Colonic mucosa (tissue), 4 donors: ENCODE measurements at places on chromosomes 13 and 19. TPM values are rescaled to one million over a fixed set of nuclear protein-coding genes. Genes with fewer than 3 reads are reported as not detected.

The GNG7 gene
- total RNA-seq: 3.2 TPM

The ZNF528 gene
- total RNA-seq: 7.8 TPM

The KLF1 gene
- not detected for total RNA-seq

The PIK3R2 gene
- 42.9 TPM for total RNA-seq

The NACC1 gene
- total RNA-seq: 119 TPM

The SULT2A1 gene
- total RNA-seq: 0.64 TPM

The ZIM2 gene
- not detected for total RNA-seq

The KASH5 gene
- total RNA-seq: not detected

- no peak for DNase-seq
- no peak overlapping the region for H3K27ac ChIP-seq
- no peaks in the 10 kb centered on the region for H3K27me3 ChIP-seq
- no peaks in the 10 kb centered on the region for H3K36me3 ChIP-seq
These were observed 412.7 kb downstream of the LMO7 start for GRCh38 chr13:76048675-76049375.

- H3K27ac ChIP-seq: no peak overlapping the region
- no peak overlapping the region for H3K4me3 ChIP-seq
- no peaks in the 10 kb centered on the region for H3K27me3 ChIP-seq
- no peaks in the 10 kb centered on the region for H3K36me3 ChIP-seq
- no peaks in the 10 kb centered on the region for H3K4me1 ChIP-seq
These were observed 87.6 kb upstream of the SLC15A1 start for GRCh38 chr13:98839856-98840769.

DNA sequence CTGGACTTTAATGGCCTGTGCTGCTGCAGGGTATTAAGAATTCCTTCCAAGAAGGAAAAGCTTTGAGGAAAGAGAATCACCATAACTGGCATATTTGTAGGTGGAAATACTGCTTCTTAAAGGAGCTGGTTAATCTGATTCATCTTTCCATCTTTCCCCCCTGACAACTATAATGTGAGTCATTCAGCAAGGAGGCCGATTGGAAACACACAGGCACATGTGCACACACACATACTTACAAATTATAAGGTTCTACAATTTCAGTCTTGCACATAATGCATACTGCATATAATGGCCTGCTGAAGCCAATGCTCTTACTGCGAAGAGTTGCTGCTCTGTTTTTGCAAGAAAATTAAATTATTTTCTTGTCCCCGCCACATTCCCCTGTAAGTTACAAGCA is 78.8 kb upstream of the TPP2 start:
- H3K27me3 ChIP-seq: no peaks in the 10 kb centered on the region
- no peaks in the 10 kb centered on the region for H3K4me1 ChIP-seq
- H3K4me3 ChIP-seq: no peak overlapping the region
- H3K27ac ChIP-seq: no peak overlapping the region

DNA sequence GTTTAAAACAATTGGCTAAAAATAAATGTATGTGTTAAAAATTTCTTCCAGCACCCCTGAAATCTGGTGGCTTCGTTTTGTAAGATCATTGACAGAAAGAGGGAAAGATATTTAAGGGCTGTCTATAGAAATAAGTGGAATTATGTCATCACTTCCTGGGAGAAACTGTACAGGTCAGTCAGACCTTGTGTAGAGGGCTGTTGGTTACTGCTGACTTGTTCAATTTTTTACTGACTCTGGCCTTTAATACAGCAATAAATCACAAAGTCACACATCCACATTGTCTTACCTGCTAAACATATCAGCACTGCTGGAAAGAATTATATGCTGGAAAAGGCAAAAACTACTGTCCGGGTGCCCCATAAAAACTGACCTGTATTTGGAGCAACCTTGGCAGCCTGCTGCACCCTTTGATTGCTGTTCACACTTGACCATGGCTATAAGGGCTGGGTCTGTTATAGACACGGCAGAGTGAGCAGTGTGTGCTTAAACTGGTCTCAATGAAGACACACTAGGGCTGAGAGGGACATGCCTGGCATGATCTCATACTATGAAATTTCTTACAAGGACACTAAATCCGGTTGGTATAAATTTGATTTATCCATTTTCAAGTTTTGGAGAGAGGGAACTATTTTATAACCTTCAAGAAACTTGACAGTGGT is 162.1 kb downstream of the NHLRC3 start:
- H3K36me3 ChIP-seq: no peaks in the 10 kb centered on the region
- no peak overlapping the region for H3K4me3 ChIP-seq
- H3K4me1 ChIP-seq: no peaks in the 10 kb centered on the region
- no peak overlapping the region for H3K27ac ChIP-seq

GRCh38 chr13:51821606-51822005 is 17.6 kb upstream of the DHRS12 start:
- H3K36me3 ChIP-seq: no peaks in the 10 kb centered on the region
- no peaks in the 10 kb centered on the region for H3K4me1 ChIP-seq
- H3K27me3 ChIP-seq: no peaks in the 10 kb centered on the region

- DNase-seq: no peak
- H3K4me3 ChIP-seq: no peak overlapping the region
- H3K27me3 ChIP-seq: no peaks in the 10 kb centered on the region
- H3K27ac ChIP-seq: no peak overlapping the region
- H3K4me1 ChIP-seq: no peaks in the 10 kb centered on the region
These were observed 10.8 kb downstream of the ADPRHL1 start for GRCh38 chr13:113442354-113442984.

GRCh38 chr19:17296273-17296672 is 7.0 kb downstream of the ABHD8 start:
- no peaks in the 10 kb centered on the region for H3K27me3 ChIP-seq
- H3K27ac ChIP-seq: no peak overlapping the region
- no peak overlapping the region for H3K4me3 ChIP-seq
- H3K36me3 ChIP-seq: no peaks in the 10 kb centered on the region

DNA sequence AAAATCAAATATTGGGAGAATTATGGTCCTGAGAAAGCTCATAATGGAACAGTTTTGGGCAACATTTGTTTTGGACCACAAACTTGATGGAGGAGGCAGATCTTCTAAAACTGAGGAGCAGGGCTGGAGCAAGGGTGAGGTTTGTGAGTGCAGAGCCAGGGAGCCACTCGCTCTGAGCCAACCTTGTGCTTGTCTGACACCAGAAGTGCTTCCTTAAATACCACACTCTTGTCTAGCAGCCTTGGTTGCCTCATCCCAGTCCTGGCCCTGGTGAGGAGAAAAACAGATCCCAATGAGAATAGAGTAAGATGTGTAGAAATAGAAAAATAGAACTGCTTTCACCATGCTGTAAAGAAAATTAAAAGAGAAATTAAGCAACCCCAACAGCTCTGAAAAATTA is 6.7 kb downstream of the ZNF317 start:
- H3K36me3 ChIP-seq: peaks cover 4% of the 10 kb centered on the region
- no peaks in the 10 kb centered on the region for H3K4me1 ChIP-seq
- H3K4me3 ChIP-seq: no peak overlapping the region
- DNase-seq: no peak
- no peaks in the 10 kb centered on the region for H3K27me3 ChIP-seq

- no peak overlapping the region for H3K4me3 ChIP-seq
- no peaks in the 10 kb centered on the region for H3K36me3 ChIP-seq
- no peaks in the 10 kb centered on the region for H3K4me1 ChIP-seq
- H3K27me3 ChIP-seq: no peaks in the 10 kb centered on the region
These were observed 25.0 kb downstream of the KLF2 start for GRCh38 chr19:16349551-16350152.

GRCh38 chr19:3682741-3683404 is 17.4 kb downstream of the PIP5K1C start:
- no peaks in the 10 kb centered on the region for H3K4me1 ChIP-seq
- H3K36me3 ChIP-seq: no peaks in the 10 kb centered on the region
- H3K4me3 ChIP-seq: no peak overlapping the region
- no peaks in the 10 kb centered on the region for H3K27me3 ChIP-seq
- DNase-seq: no peak

- DNase-seq: no peak
- no peaks in the 10 kb centered on the region for H3K4me1 ChIP-seq
- no peak overlapping the region for H3K27ac ChIP-seq
- H3K27me3 ChIP-seq: no peaks in the 10 kb centered on the region
- no peaks in the 10 kb centered on the region for H3K36me3 ChIP-seq
These were observed 36.2 kb downstream of the AMER2 start for GRCh38 chr13:25135896-25136295.

- H3K4me3 ChIP-seq: peak overlapping the region; percentile 100
- no peaks in the 10 kb centered on the region for H3K36me3 ChIP-seq
- H3K27me3 ChIP-seq: no peaks in the 10 kb centered on the region
- H3K4me1 ChIP-seq: peaks cover 15% of the 10 kb centered on the region
- H3K27ac ChIP-seq: peak overlapping the region; percentile 97
These were observed 967 bp downstream of the REXO1 start for GRCh38 chr19:1847348-1847683.

DNA sequence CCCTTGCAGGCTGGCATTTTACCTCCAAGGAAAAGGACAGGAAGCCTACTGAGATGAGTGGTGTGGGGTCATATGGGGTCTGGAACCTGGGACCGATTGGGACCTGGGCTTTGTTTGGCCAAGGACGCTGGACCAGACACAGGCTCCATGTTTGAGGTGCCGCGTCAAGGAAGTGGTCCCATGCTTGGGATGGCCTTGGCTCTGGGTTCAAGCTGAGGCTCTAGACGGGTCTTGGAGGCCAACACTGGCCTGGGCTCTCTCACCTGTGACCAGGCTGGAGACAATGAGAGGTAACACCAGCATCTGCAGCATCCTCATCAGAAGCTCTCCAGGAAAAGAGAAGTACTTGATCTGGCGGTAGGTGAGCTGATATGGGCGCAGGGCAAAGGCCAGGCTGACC is 8.2 kb downstream of the SLC1A6 start:
- no peak overlapping the region for H3K4me3 ChIP-seq
- DNase-seq: no peak
- H3K36me3 ChIP-seq: no peaks in the 10 kb centered on the region
- no peaks in the 10 kb centered on the region for H3K4me1 ChIP-seq

GRCh38 chr13:21212138-21212775 is 35.8 kb downstream of the MRPL57 start:
- no peaks in the 10 kb centered on the region for H3K36me3 ChIP-seq
- H3K4me3 ChIP-seq: no peak overlapping the region
- H3K27ac ChIP-seq: no peak overlapping the region
- no peaks in the 10 kb centered on the region for H3K4me1 ChIP-seq

GRCh38 chr19:13623716-13624710 is 117.7 kb upstream of the CACNA1A start:
- DNase-seq: no peak
- H3K4me1 ChIP-seq: no peaks in the 10 kb centered on the region
- no peaks in the 10 kb centered on the region for H3K27me3 ChIP-seq
- no peaks in the 10 kb centered on the region for H3K36me3 ChIP-seq
- no peak overlapping the region for H3K4me3 ChIP-seq
- H3K27ac ChIP-seq: no peak overlapping the region

DNA sequence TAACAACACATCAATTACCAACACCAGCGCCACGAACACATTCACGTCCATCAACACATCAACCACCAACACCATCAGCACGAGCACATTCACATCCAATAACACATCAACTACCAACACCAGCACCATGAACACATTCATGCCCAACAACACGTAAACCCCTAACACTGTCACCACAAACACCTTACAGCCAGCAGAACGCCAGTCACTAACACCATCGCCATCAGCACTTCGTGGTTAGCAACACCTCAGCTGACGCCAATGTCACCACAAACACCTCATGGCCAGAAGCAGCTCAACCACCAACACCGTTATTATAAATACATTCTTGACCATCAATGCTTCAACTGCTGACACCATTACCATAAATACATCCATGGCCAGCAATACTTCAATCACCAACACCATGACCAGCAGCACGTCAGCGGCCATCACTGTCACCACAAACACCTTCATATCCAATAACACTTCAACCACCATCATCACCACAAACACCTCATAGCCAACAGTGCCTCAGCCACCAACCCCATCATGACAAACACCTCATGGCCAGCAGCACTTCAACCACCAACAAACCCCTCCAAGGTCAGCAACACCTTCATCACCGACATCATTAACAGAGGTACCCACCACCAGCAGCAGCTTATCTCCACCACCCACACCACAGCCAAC is 9.4 kb downstream of the FCER2 start:
- no peaks in the 10 kb centered on the region for H3K27me3 ChIP-seq
- H3K4me1 ChIP-seq: no peaks in the 10 kb centered on the region
- H3K27ac ChIP-seq: no peak overlapping the region
- no peaks in the 10 kb centered on the region for H3K36me3 ChIP-seq
- no peak for DNase-seq

- no peaks in the 10 kb centered on the region for H3K4me1 ChIP-seq
- no peak for DNase-seq
- no peak overlapping the region for H3K27ac ChIP-seq
- H3K27me3 ChIP-seq: no peaks in the 10 kb centered on the region
- H3K36me3 ChIP-seq: peaks cover 30% of the 10 kb centered on the region
These were observed 17.6 kb downstream of the ZNF121 start for GRCh38 chr19:9566729-9567128.

DNA sequence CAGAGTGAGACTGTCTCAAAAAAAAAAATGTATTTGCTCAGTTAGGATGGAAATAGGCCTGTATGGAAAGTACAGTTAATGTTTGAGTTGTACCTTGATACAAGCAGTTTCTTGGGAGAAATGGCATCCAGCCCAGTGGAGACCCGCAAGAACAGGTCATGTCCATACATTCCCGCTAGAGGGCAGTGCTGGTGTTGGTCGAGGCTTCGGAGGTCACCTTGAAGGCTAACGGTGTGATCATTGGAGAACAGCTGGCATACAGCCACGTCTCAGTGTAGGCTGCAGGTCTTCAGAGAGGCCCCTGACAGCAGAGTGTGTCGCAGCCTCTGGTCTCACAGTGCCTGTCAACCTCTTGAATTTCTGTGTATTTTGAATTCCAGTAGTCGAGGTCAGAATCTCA is 7.5 kb downstream of the ZNF610 start:
- no peak overlapping the region for H3K27ac ChIP-seq
- no peaks in the 10 kb centered on the region for H3K36me3 ChIP-seq
- no peaks in the 10 kb centered on the region for H3K27me3 ChIP-seq
- H3K4me3 ChIP-seq: no peak overlapping the region
- DNase-seq: peak; percentile 25

DNA sequence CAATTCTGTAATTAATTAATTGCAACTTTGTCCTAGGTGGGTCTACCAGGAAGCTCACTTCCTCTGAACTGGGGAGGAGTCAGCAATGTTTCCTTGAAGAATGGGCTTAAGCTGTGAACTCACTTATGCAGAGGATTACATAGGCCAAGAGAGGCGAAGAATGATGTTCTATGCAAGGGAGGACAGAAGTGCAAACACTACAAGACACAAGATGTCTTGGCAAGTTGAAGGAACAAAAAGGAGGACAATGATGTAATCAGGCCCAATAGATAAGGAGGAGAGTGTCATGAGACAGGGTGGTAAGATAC is 275.9 kb downstream of the LHFPL6 start:
- no peaks in the 10 kb centered on the region for H3K27me3 ChIP-seq
- no peak overlapping the region for H3K4me3 ChIP-seq
- no peaks in the 10 kb centered on the region for H3K4me1 ChIP-seq

GRCh38 chr19:45558399-45558878 is 26.2 kb downstream of the OPA3 start:
- no peak overlapping the region for H3K4me3 ChIP-seq
- H3K27ac ChIP-seq: no peak overlapping the region
- no peaks in the 10 kb centered on the region for H3K36me3 ChIP-seq
- H3K4me1 ChIP-seq: peaks cover 3% of the 10 kb centered on the region
